Activated T-helper 1 cell treated with Interleukin-2 at 50 U/mL for 16 hours (primary cell): ENCODE measurements at places on chromosomes 12 and 14.

- no peak for DNase-seq
These were observed 495.4 kb downstream of the TMEM121 start for GRCh38 chr14:106021832-106022231.

GRCh38 chr14:101102875-101103274, 199.4 kb upstream of the RTL1 start:
- no peak for DNase-seq

- no peak for DNase-seq
These were observed 20.1 kb downstream of the SERPINA3 start for GRCh38 chr14:94632305-94632590.

- DNase-seq = no peak
These were observed 404.5 kb downstream of the FUT8 start for GRCh38 chr14:65817011-65817410.

DNA sequence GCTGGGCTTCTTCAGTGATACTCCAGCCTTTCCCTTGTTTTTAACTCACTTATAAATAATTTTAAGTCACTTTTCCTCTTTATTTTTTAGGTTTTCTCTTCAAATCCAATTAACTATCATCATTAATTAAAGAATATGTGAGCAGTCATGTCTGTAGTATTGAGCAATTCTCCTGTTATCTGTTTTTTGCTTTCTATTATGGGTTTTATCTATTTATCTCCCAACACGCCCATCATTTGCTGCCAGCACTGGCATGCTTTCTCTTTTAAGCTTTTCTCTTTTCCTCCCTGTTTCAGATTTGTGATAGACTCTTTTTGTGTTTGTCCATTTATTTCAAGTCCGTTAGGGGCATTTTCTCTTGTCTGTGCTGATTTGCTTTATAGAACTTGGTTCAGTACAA, 72.3 kb downstream of the CRADD start:
- no peak for DNase-seq

DNA sequence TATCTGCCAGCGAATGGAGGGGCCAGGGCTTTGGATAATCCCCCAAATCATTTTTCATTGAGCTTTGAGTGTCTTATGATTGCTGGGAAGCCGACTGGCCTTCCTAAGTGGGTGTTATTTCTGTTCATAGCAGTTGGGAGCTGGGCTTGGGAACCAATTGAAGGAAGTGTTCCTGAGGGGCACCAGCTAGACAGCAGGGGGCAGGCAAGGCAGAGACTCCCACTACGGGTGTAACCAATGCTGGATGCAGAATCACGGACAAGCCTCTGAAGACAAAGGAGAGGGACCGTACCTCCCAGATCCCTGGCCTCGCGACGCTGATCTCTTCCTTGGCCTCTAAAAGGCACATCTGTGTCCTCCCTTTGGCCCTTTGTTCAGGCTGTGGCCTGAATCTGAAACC, 149.0 kb upstream of the PRMT8 start:
- DNase-seq = no peak

- DNase-seq = no peak
These were observed 7.4 kb upstream of the DLGAP5 start for GRCh38 chr14:55198749-55199148.

- no peak for DNase-seq
These were observed 12.2 kb upstream of the PCED1B start for GRCh38 chr12:47067176-47067575.

- DNase-seq = no peak
These were observed 111.3 kb downstream of the RMST start for GRCh38 chr12:97573901-97574300.

DNA sequence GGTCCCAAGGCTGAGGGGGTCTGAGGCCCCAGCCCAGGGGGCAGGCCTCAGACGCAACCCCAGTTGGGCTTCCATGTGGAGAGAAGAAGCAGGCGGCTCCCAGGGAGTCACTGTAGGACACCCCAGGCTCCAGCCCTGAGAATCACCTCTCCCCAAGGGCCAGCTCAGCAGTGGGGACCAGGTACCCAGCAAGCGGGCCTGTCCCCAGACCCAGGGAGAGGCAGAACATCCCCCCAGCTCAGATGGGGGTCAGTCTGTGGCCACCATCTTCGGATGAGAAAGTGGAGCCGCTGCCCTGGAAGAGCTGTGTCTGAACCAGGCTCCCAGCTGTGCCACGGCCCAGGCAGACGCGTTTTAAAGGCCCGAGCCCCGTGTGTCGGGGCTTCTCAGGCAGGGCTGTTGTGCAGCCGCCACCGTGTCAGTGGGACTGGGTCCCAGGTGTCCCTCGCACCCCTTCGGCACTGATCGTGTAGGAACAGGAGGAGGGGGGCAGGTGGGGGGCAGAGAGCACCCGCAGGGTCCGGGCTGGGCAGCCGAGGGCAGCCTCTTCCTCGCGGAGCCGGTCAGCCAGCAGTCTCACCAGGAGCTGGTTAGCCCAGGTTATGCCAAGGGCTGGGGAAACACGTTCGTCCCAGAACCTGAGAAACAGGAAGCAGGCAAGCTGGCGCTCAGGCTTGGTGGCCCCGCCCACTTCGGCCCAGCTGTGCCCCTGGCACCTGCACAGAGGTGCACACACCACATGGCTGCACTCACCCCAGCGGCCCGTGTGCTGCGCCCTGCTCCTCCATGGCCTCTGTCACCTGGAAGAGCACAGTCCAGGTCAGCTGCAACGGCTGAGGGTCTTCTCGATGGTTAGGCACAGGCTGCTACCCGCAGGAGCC, 16.6 kb downstream of the XRCC3 start:
- DNase-seq = no peak

DNA sequence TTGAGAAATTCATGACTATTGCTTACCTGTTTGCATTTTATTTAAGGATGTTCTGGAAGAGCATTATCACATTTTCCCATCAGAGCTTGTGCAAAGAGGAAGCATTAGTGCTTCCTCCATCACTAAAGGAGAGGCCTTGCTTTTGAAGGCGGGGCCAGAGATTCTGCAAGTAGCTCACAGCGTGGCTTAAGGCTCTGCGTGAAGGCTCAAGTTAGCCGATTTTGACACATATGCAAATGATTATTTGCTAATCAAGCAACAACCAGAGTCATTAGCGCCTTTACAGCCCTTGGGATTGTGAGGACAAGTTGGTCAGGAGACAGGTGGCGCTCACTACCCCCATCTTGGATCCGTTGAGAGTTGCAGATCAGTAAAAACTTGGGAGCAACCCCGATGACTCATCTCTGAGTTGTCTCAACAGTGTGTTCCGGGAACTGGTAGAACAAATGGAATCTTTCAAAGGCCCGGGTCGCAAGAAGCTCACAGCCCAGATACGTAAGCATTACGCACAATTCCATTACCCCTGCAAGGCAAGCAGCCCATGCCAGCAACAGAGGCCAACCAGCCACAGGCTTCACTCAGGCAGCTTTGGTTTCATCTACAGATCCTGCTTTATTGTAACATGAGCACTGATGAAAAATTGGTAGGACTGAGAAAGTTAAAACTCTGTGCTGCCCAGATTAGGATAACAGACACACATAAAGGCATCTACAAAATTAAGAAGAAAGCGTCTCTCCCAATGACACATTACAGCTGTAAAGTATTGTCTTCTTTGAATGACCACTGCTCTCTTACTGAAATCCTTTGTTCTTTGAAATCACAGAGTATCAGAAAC, 34.9 kb upstream of the SPTSSA start:
- no peak for DNase-seq
